NT2/D1 (cell line): ENCODE measurements at places on chromosomes 16 and 17.
A peak's percentile ranks its signal among the peaks of the same experiment; 100 is the strongest.

DNA sequence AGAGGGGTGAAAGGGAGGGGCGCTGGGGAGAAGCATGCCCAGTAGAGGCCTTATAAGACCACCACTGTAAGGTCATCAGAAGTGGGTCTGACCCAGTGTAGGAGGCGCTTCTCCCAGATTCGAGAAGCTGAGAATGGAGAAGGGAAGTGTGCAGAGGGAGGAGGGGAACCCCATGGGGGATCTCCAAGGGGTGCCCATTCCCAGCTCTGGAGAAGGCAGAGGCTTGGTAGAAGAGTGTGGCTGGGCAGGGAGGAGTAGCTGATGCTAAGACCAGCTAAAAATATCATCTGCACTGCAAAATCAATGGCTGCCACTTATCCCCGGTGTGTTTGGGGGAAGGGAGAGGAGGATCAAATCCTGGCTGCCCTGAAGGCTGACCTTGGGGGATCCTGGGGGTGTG, 7.2 kb downstream of the NGFR start:
- no peak for DNase-seq

DNA sequence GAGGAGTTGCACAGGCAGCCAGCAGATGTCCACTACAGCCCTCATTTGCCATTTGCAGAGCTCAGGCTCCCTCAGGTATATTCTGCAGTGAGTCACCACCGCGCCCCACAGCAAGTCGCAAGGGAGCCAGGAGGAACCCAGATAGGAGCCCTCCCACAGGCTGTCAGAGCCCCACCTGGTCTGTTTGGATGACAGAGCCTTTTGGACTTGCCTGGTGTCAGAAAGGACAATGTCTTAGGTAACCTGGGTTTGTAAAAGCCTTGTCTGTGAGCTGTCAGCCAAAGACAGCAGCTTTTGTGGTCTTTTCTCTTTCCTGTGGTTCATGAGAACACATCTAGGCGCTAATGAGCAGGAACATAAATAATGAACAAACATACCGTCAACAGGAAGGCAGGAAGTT, 70.9 kb downstream of the GNAO1 start:
- DNase-seq = no peak

DNA sequence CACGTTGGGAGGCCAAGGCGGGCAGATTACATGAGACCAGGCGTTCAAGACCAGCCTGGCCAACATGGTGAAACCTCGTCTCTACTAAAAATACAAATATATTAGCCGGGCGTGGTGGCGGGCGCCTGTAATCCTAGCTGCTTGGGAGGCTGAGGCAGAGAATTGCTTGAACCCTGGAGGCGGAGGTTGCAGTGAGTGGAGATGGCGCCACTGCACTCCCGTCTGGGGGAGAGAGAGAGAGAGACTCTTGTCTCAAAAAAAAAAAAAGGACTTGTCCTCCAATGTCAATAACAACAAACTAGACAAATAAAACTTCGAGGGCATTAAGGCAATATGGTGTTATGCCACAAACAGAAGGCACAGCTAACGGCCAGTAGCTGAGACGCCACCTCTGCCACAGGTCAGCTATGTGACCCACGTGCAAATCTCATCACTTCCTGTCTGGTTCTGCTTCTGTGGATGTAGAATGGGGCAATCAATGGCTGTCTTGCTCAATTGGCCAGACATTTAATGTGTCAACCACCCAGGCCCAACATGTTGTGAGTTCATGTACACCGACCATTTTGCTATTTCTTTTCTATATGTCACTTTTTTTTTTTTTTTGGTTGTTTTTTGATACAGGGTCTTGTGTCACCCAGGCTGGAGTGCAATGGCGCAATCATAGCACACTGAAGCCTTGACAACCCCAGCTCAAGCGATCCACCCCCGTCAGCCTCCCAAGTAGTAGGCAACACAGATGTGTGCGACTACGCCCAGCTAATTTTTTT, 834 bp upstream of the TXNDC11 start:
- no peak for DNase-seq

- no peak for DNase-seq
Measured at GRCh38 chr17:77128896-77129567, 11.7 kb upstream of the SEC14L1 start.

GRCh38 chr16:58530179-58530578, 14.9 kb downstream of the SETD6 start:
- no peak for DNase-seq

DNA sequence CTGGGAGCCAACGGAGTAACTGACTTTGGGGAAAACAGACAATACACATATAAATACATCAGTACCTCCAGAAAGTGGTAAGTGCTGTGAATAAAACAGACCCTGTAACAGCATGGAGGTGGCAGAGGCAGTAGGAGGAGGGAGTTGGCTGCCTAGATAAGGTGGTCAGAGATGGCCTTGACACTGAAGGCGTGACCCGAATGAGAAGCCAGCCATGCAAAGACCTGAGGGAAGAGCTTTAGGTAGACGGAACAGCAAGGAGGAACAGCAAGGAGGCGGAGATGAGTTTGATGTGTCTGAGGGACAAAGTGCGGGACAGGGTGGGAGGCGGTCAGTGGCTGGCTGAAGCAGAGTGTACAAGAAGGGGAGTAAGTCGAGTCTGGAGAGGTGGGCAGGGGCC, 8.1 kb upstream of the SLC6A4 start:
- no peak for DNase-seq

DNA sequence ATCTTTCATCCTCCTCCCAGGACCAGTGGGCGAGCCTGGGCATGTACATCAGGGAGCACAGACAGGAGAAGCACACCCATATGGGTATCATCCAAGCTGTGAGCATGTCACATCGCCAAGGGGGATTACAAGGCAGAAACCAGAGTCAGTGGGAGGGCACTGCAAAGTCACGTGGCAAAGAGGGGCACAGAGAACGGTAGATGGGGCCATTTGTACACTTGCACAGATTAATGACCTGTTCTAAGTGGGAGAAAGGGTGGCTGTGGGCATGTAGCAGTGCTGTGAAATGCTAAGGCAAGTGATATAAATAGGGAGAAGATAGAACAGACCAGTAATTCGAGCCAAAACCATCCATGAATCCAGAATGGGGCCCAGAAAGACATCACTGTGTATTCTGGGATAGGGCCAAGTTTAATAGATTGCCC, 265.0 kb downstream of the CPPED1 start:
- DNase-seq = no peak

GRCh38 chr17:11642655-11643054, 44.4 kb downstream of the DNAH9 start:
- no peak for DNase-seq

- no peak for DNase-seq
Measured at GRCh38 chr17:44174427-44174826, 3.9 kb downstream of the ASB16 start.

DNA sequence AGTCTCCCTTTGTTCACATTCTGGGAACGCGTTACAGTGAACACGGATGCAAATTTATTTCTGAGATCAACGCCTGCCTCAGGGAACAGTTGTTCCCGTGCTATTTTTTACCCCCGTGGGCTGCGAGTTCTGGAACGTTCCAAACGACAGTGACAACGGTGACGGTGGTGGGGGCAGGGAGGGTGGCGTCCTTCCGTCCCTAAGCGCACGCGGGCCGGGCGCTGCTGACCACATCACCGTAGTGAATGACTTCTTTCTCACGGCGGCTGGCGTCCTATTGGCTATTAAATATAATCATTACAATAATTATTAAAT, 45.1 kb upstream of the SSTR5 start:
- no peak for DNase-seq

DNA sequence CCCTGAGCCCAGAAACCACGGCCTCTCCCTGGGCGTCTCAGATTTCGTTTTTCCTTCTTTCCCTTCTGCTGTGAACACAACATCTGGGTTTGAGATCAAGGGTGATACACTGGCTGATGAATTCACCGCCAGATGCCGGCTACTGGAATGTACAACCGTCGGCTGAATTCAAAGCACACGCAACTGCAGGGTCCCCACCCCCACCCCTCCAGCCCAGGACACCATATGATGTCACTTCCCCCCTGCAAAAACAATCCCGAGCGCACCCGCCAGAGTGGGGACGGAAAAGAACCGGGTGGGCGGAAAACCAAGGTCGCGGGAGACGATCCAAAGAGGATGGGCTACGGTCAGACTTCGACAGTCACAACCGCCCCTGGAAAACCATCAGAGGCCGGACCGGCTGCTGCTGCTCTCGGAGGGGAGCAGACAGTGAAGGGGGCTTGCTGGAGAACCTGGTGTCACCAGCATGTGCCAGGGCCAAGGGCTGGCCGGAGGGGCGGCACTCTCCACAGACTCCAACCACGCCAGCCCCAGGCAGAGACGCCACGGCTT, 23.3 kb downstream of the CEP295NL start:
- DNase-seq = no peak

- DNase-seq = peak; percentile 59
Measured at GRCh38 chr17:9890124-9890523, 14.9 kb downstream of the RCVRN start.

GRCh38 chr16:4869147-4869805, 22.0 kb downstream of the UBN1 start:
- no peak for DNase-seq

GRCh38 chr16:53022374-53022773, 30.3 kb downstream of the CHD9NB start:
- peak; percentile 57 for DNase-seq

- no peak for DNase-seq
Measured at GRCh38 chr16:4826526-4826925, 20.6 kb downstream of the GLYR1 start.

- no peak for DNase-seq
Measured at GRCh38 chr17:18327556-18327955, 12.5 kb downstream of the SMCR8 start.

DNA sequence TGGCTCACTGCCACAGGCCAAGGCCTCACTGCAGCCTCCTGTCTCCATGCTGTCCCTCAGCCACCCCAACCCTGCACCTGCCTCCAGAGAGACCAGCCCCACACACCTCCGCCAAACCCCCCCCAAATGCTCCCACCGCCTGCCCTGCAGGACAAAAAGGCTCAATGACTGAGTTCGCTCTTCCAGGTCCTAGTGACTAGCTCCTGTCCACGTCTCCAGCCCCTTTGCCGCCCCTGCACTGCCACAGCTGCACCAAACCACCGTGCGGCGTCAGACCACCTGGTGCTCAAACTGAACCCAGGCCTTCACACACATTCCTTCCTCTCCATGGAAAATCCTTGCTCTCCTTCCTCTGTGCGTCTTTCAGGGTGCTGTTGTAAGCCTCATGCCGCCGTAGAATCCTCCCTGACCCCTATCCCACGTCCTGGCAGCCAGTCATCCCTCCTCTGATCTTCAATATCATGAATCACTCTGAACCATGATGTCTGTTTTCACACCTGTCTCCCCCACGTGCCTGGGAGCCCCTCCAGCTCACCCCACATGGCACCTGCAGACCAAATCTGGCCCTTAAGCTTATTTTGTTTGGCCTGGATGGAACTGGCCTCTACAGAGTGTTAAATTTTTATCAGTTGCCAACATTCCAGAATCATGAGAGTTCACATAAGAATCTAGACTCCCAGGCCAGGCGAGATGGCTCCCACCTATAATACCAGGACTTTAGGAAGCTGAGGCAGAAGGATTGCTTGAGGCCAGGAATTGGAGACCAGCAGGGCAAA, 4.3 kb upstream of the GSG1L start:
- DNase-seq = no peak

DNA sequence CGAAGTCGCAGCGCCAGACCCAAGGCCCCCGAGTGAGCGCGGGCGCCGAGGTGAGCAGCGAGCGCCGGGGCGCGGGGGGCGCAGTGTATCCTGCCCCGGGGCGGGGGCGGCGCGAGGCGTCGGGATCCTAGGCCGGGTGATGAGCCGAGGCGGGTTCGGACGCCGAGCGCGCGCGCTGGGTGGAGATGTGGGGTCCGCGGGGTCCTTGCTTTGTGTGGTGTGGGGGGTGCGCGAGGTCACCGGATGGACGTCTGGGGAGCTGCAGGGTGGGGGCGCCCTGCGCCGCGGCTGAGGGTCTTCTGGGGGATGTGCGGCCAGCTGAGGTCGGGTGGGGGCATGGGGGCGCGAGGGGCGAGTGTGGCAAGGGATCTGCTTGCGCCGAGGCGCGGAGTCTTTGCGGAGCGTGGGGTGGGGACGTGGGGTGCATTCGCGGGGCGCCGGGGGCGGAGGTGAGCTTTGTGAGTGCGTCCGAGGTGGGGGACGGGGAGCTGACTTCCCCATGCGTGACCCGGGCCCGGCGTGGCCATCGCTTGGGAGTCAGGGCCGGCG, 560 bp downstream of the RAI1 start:
- DNase-seq = no peak
